ENCODE measurements at places on chromosomes 1 and 21.
A peak's percentile ranks its signal among the peaks of the same experiment; 100 is the strongest.

DNA sequence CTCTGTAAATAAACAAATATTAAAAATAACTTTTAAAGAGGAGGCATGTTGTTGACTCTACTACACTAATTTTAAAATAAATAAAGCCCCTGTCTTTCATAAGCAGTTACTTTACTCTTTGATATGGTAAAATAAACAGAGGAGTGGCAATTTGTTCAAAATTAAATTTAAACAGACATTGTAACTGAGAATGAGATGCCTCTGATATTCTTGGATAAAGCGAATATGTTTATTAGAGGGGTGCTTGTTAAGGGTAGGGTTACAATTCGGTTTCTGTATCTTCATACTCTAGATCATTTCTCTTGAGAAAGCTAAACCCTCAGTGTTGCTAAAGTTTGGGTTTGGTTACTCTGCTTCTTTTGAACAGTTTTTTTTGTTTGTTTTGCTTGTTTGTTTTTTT, 19.6 kb downstream of the LPAR3 start:
- DNase-seq: no peak

DNA sequence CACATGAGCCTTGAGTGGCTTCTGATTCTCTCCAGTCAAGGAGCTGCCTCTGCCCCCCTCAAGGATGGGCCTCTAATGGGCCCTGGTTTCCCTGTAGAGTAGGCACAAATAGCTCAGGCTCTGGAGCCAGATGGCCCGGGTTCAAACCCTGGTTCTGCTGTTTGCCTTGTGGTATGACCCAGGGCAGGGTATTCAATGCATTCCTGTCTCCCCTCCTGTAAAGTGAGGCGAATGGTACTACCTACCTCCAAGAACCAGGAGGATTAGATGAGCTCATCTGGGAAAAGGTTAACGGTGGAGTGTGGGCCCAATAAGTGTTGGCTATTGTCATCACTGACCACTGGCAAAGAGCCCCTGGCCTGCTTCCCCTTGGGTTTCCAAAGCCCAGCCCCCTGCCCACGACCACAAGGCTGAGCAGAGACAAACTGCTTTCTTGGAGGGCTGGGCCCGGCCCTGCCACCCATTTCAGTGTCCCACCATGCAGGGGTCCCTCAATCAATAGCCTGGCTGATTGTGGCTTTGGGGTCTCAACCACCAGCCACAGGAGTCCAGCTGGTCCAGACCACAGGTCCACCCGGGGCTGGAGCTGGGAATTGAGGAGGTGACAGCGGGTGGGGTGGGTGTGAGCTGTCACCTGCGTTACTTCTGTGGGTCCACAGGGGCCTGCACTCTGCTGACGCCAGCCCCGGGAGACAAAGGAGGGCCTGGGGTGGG, 115.6 kb upstream of the RUNX3 start:
- DNase-seq: no peak

- DNase-seq: no peak
These were observed 85.2 kb downstream of the UCHL5 start for GRCh38 chr1:192973988-192974387.

DNA sequence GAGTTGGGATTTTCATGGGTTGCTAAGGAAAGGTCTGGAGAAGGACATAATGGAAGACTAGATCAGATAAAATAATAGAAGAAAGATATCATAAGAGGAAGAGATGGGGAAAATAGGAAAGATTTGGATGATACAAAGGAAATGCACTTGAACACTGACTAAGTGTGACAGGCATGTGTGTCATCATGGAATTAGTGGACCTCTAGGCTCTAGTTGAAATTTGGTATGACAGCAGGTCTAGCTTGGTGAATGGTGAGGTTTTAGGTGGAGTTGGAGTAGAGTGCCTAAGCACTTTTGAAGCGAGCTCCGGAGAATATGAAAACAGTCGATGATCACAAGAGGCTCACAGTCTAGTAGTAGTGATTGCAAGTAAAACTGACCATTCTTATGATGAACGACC, 73.0 kb upstream of the PTGS2 start:
- no peak for DNase-seq

GRCh38 chr1:230216896-230217295, 149.9 kb downstream of the GALNT2 start:
- DNase-seq: no peak

GRCh38 chr1:210294999-210295745, 33.5 kb upstream of the HHAT start:
- DNase-seq: no peak

DNA sequence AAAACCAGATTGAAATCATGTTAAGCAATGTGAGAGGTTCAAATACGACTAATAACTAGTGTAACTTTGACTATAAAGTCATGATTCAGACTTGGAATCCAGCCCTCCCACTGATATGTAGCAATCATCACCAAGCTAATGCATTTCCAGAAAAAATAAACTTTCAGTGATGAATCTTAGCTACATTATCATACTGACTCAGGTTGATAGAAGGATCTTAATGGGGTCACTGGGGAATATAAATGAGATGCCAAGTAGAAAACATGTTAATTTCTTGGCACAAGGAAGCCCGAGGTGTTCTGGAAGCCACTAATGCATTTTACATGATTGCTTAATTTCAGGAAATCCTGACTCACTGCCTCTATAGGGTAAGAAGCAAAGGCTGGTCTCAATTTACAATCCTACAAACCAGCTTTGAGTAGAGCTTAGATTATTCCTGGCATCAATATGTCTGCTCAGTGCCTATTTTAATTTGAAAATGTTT, 67.7 kb downstream of the SELENOF start:
- DNase-seq: no peak

- DNase-seq: no peak
These were observed 60.1 kb upstream of the USP24 start for GRCh38 chr1:55275151-55275748.

DNA sequence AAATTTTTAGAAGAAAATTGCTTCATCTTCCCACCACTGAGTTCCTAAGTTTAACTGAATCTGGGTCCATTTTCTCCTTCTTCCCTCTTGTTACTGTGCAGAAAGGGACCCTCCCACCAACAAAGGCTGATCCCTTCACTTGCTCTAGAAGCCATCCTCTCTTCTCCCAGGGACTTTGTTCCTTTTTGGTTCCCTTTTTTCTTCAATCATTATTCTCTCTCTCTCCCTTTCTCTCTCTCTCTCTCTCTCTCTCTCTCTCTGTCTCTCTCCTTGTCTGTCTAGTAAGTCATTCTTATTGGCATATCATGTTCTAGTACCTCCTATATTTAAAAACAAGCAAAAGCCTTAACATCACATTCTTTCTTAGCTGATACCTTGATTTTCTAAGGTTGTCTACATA, 31.7 kb upstream of the GADD45A start:
- DNase-seq: no peak

GRCh38 chr1:25067518-25068251, 137.6 kb upstream of the RUNX3 start:
- DNase-seq: no peak

DNA sequence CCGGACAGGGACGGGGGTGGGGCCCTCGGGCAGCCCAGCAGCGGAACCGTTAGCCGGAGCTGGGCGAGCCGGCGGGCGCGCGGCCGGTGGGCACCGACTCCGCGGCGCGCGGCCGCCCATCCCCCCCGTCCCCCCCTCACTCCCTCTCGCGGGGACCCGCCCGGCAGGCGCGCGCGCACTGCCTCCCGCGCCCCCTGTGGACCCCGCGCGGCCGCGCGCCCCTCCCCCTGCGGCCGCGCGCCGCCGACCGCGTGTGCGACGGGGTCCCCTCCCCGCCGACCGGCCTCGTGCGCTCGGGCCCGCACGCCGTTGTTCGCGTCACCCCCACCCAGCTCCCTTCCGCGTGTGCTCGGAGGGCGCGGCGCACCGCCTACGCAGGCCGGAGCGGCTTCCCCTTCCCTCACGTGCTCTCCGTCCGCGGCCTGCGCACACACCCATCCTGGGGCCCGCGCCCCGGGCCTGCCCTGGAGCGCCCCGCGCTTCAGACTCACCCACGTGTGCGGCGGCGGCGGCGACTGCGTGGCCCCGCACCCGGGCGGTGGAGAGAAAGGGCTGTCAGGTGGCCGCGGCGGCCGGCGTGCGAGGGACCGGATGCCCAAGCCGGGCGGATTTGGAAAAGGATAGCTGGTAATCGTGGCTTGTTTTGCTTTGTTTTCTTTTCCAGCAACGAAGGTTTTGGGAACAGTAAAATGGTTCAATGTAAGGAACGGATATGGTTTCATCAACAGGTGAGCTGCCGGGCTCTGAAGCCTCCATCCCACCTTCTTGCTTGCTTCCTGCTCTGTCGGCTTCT, 717 bp downstream of the YBX1 start:
- DNase-seq: peak; percentile 32

DNA sequence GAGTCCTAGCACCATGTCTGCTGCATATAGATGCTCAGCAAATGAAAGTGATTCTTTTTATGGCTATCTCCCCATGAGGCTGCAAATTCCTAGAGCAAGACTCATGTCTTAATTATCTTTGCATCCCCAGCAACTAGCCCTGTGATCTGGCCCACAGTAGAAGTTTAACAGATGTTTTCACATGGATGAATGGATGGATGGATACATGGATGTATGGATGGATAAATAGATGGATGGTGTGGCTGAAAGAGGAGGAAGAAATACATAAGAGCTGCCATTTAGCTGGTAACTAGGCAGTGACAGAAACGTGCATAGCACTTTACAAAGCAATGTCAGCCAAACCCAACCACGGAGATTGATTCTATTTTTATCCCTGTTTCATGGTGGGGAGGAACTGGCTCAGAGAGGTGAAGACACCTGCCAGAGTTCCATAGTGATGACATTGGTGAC, 32.7 kb upstream of the ZBTB40 start:
- no peak for DNase-seq

DNA sequence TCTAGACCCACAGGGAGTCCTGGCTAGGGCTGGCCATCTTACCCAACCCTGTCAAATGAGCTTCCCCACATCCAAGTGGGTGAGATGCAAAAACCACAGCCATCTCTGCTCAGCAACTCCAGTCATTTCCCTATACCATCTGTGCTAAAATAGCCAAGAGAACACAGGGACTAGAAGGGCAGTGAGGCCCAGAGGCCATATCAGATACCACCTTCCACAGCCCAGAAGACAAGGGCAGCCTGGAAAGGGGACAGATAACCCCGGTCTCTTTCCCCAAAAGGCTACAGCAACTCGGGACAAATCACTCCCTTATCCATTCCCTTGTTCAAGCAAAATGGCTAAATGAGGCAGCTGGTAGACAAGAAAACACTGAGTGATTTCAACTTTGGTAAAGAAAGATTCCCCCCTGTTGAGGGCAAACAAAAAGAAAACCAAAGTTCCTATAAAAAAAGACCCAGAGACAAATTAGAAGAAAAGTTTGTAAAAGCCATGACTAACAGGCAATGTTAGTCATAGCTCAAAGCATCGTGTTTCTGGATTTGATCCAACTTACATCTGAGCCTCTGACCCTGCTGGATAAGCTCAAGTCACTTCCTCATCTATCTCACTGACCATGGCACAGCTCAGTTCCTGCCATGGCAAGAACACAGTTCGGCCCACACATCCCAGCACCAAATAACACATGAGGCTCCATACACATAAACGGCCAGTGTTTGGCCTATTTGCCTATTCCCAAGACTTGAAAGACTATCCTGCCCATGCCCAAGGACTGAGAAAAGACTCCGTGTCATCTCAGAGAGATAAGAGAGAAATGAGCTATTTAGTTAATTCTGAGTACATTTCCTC, 3.1 kb downstream of the LAMB3 start:
- DNase-seq: no peak

DNA sequence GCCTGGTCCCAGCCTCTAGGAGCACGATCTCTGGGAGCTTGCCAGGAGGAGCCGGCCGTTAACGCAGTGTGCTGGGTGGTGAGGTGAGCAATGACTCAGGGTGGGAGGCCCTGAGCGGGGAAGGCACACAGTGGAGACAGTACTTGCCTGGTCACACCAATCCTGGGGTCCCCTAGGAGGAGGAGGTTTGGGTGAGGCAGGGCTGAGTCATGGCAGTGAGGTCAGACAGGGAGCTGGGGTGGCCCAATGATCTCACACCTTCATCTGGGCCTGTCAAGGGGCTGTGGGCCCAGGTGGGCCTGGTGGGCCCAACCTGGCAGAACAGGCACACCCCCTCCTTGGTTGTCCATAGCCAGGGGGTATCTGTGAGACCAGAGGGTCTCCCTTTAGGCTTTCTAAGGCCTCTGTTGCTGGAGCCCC, 8.6 kb upstream of the EDN2 start:
- no peak for DNase-seq

GRCh38 chr1:32719681-32720275, 17.2 kb upstream of the SYNC start:
- DNase-seq: no peak

- no peak for DNase-seq
These were observed 6.0 kb downstream of the SMCP start for GRCh38 chr1:152884085-152884484.

GRCh38 chr1:34696230-34696629, 58.6 kb upstream of the GJB5 start:
- DNase-seq: no peak

DNA sequence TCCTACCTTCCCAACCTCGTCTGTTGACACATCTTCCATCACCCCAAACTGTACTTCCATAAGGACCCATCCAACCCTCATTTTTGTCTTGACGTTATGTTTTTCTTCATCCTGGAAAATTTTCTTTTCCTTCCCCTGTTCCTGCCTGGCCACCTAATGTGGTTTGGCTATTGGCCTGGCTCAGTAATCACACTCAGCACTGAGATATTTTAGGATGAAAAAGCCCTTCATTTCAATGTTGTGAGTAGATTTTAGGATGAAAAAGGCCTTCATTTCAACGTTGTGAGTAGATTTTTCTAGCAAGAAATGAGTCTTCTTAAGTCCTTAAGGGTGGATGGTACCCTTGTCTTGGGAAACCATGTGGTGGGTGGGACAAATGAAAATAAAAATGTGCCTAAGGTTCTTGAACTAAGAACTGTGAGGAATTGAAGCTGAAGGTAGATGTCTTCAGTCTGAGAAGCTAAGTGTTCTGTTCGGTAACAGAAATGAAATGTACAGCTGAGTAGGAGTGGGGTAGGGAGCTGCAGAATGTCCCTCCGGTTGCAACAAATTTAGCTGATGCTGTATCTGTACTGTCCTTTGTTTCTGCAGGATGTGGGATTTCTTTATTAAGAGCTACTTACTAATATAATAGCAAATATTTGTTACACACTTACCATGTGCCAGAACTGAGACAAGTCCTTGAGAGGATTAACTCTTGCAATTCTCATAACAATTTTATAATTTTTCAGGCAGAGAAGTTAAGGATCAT, 36.1 kb downstream of the DNTTIP2 start:
- no peak for DNase-seq

DNA sequence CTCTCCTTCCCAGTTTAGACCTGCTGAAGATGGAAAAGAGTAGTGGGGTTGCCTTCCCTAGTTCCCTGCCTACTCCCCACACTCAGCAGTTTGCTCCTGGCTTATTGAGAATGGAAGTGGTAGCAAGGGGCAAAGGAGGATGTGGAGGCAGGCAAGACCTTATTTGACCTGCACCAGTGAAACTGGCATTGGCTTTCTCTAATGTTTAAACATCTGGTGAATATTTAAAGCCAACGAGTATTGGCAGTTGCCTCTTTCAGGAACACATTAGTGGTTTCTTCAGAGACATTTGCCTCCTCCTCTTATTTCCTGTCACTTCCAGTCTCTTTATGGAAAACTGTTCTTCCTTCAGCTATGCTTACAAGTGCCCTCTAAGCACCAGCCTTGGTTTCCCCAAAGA, 62.4 kb upstream of the VAV3 start:
- no peak for DNase-seq
